Right forelimb (tissue), 1 donor: ENCODE measurements at places on chromosomes 5 and 9.
A peak's percentile ranks its signal among the peaks of the same experiment; 100 is the strongest.

- DNase-seq: no peak
These were observed 2.1 kb downstream of the CPLANE1 start for GRCh38 chr5:37247036-37247435.

- peak; percentile 23 for DNase-seq
These were observed 127.2 kb upstream of the IER5L start for GRCh38 chr9:129305246-129305645.

- no peak for DNase-seq
These were observed 142.0 kb downstream of the ZCCHC7 start for GRCh38 chr9:37262410-37262809.

DNA sequence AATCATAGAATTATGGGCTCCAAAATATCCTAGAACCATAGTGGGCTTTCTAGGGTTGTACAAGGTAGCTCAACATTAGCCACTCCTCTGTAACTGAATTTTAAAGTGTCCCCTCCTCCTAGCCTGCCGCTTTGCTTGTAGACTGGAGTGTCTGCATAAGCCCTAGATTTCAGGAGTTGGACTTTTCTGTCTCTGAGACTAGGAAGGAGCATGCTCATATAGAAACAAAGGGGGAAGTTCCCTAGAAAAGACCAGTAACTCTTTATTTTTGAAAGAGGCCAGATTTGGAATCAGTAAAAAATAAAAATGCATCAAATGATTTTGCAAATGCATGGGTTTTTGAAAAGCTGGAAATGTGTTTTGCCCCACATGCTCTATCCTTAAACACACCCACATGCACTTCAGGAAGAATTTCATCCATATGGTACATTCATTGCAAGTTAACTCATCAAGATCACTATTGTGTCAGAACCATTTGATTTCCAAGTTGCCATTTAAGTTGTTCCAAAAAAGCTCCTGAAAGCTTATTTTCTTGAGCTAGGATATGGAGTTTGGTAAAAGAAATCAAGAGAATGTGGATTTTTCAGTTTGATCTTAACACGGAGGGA lies 121.0 kb upstream of the NR3C1 start:
- DNase-seq: no peak

DNA sequence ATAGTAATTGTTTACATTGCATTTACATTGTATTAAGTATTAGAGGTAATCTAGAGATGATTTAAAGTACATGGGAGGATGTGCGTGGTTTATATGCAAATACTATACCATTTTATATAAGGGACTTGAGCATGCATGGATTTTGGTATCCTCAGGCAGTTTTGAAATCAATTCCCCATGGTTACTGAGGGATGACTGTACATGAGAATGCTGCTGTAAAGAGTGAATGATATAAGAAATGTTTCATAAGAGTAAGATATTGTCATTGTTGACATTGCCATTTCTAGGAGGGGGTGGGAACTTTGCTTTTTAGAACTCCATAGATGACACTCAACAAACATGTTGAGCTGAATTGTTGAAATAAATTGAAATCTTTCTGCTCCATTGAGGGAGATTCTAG lies 185.0 kb downstream of the SEMA6A start:
- DNase-seq: no peak

GRCh38 chr9:2132484-2133082 lies 117.4 kb downstream of the SMARCA2 start:
- DNase-seq: no peak

GRCh38 chr9:126624912-126625311 lies 11.2 kb downstream of the LMX1B start:
- no peak for DNase-seq

DNA sequence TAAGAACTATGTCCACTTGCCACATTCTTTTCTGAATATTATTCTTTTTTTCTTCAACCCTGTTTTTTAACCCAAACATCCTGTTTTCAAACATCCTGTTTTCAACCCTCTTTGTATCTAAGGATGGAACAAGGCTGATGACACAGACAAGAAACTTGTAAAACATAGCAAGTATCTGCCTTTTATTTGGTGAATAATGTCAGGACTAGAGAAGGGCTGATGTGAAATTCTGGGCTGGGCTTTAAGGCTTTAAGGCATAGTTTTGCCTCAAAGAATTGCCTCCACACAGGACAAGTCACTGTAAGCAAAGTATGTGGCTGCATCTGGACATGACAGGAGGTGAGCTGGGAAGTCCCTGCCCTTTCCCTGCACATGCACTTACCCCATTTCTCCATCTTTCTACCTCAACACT lies 42.5 kb upstream of the RIC1 start:
- DNase-seq: no peak

- DNase-seq: no peak
These were observed 37.4 kb upstream of the DAB2 start for GRCh38 chr5:39462211-39462610.

DNA sequence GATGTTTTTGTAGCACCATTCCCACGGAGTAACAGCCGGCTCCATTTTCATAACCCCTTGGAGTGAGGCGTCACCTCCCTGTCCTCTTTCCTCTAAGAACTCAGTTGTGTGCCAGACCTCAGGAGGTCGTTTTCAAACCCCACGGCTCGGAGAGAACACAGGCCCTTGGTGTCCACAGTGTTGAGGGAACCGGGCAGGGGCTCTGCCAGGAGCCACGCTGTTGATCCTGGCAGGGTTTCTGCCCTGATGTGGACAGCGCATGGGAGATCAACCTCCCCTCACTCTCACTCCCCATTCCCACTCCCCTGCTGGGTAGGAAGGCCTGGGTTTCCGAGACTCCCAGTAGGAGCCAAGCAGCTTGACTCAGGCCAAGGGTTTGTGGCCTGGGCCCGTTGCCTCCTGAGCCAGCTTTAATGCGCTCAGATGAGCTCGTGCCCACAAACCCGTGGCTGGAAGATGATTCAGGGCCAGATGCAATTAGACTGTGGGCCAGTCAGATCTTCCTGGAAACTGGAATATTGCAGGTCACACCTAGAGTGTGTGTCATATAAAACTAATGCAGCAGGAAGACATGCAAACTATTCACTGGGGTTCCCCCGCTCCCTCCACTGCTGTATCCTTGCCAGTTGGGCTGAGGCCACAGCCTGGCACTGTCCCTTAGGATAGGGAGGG lies 133.4 kb downstream of the SLC12A2 start:
- peak; percentile 73 for DNase-seq

DNA sequence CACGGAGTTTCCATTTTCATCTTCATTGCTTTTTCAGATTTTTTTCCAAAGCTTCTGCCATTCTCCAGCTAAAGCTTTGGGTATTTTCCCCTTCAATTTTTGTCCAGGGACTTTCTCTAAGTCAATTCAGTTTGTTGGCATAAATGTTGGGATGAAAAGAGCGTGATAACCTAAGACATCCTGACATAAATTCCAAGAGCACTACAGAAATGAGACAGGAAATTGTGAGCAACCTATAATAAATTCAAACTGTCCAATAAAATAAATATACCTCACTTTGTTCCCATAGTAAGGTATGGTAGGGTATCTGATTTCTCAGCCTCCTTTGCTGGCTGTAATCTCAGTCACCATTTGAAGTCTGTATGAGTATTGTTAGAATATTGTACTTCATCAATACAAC lies 8.4 kb downstream of the ADAMTSL1 start:
- no peak for DNase-seq

- no peak for DNase-seq
These were observed 310.1 kb downstream of the ZNF608 start for GRCh38 chr5:124436294-124436693.

DNA sequence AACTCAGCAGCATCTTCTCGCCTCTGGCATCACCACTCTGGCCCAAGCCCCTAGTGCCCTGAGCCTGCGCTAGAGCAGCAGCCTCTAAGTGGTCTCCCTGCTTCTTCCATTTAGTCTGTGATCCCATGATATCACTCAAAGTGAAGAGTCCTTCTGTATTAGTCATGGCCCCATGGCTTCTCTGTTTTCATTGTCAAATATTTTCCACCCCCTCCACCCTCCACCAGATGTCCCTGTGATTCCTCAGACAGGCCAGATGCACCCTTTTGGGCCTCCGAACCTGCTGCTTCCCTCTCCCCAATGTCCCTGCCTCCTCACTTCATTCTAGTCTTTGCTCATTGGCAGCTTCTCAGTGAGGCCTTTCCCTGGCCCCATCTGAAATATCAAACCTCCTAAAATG lies 299.2 kb downstream of the SPOCK1 start:
- DNase-seq: no peak

GRCh38 chr5:116488356-116489041 lies 86.1 kb downstream of the SEMA6A start:
- DNase-seq: no peak

- no peak for DNase-seq
These were observed 2.8 kb upstream of the RICTOR start for GRCh38 chr5:39076757-39077728.

DNA sequence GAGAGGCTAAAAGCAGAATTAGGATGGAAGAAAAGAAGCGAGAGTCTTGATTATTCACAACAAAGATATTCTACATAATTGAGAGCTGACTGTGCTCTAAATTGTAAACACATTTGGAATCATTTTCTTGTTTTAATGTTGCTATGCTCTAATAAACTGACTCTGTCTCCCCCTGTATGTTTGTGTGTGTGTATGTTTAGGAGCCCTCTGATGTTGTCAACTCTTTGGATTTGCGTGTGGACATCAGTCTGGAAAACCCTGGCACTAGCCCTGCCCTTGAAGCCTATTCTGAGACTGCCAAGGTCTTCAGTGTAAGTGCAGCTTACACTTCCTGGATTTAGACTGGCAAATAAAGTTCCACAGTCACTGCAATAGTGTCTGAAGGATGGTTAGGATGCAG lies 37.8 kb downstream of the MOCS2 start:
- DNase-seq: no peak

GRCh38 chr9:17121264-17121663 lies 13.6 kb upstream of the CNTLN start:
- DNase-seq: no peak

DNA sequence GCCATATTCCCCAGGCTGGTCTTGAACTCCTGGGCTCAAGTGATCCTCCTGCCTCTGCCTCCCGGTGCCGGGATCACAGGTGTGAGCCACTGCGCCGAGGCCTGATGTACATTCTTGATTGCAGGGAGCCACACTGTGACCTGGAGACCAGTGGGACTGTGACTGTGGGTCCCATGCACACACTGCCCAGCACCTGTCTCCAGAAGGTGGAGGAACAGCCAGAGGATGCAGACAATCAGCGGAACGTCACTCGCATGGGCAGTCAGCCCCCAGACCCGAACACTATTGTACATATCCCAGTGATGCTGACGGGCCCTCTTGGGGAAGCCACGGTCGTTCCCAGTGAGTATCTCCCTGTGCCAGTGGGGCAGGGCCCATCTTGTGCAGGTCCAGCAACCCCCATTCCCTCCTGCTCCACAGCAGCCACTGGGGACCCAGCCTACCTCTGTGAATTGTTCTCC lies 147.3 kb downstream of the CACNA1B start:
- DNase-seq: no peak

GRCh38 chr5:9283021-9283420 lies 262.9 kb downstream of the SEMA5A start:
- no peak for DNase-seq

DNA sequence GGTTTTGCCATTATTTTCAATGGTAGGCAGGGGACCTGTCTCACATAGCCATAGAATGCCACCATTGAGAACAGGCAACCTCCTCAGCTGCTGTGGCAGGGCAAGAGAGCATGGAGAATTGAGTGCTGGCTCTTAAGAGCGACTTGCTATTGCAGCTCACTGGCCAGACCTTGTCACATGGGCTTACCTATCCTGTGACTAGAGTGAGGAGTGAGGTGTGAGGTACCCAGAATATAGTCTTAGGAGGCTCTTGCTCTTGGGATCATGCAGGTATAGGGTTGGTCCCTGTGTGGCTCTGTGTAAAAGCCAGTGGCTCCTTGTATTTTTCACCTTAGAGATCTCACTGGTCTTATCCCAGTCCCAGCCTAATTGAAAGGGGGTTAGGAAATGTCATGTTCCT lies 39.8 kb upstream of the NR3C1 start:
- DNase-seq: no peak

DNA sequence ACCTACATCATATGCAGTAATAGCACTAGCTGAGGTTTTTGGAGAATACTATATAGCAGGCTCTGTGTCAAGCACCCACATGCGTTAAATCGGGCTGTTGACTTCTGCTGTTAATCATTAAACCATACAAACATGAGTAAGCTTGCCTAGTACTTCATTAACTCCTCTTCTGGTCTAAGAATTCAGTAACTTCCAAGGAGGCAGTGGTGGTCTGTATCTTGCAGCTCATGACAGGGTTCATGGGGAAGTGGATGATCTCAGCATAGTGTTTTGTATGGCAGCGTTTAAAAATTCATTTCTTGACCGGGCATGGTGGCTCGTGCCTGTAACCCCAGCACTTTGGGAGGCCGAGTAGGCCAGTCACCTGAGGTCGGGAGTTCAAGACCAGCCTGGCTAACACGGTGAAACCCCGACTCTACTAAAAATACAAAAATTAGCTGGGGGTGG lies at the start of gene HAVCR1:
HAVCR1 (minus strand) TSS at position 24 of the 447 bp plus-strand sequence. CDS start 1,173 bp downstream, outside the sequence.
- DNase-seq: no peak

DNA sequence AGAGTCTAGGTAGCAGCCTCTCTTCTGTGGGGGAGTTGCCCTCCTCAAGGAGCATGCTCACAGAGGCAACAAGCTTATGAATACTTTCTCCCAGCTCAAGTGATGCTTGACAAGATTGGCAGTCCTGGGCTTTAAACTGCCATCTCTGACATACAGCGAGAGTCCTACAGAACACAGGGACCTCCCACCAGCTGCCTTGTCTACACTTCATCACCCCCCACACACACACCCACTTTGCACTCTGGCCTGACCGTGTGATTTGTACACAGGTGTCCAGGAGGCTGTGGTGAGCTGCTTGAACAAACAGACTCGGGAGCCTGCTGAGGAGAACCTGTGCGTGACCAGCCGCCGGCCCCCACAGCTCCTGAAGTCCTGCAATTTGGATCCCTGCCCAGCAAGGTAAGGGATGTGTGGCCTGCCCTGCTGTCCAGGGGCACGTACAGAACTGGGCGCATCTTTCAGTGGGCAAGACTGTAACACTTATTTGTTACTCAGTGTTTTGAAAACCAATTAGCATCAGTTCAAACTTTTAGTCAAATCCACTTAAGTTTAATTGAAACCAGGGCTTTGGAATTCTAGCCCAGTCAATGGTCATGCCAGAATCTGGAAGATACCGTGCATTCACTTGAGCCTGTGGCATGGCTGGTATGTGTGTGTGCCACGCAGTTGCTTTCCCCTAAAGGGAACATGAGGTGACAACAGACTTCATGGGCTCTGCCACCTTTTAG lies 247.5 kb downstream of the ADAMTSL1 start:
- no peak for DNase-seq
